ENCODE measurements at places on chromosomes 3 and 15.

DNA sequence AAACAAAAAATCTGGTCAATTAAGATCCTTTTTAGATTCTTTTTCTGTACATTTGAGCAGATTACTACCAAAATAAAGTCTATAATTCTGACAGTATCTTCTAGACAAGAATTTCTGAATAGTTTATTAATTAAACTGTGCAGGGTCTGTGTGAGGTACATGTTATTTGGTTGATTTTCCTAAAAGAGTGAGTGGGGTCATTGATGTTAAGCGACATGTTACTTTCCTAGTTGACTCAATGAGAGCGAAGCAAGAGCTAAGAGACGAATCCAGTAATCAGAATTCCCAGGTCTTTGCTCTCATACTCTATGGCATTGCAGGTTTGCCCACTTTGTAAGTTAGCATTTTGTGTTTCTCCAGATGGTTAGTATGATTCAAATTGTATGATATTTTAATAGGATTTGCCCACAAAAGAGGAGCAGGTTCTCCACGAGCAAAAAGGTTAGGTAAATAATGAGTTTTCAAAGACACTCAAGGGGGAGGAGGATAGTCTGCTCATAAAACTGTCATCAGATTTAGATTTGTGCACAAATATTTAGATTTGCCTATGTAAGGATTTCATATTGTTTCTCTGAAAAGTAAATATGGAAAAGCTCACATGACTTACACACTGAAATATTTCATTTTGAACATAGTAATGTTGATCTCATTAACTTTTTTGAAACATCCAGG lies 217.2 kb upstream of the CGNL1 start:
- no peak for DNase-seq

- peak; percentile 60 for DNase-seq
These were observed 112.9 kb downstream of the PDZRN3 start for GRCh38 chr3:73511571-73512525.

- no peak for DNase-seq
These were observed 20.4 kb downstream of the NUDT16 start for GRCh38 chr3:131401978-131402377.

DNA sequence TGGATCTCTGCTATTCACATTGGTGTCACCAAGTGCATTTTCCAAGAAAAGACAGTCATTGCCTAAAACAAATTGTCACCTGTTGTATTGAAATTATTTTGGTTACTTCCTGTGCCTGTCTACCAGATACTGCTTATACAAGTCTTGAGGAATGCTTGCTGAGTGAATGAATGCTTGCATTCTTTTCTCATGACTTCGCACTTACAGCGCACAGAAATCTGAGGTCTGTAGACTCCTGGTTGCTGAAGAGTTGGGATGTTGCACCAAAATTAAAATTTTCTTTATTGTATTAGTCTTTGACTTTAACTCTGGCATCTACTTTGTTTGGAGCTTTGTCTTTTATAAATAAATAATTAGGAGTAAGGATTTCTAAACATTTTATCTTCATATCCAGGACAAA lies 28.4 kb downstream of the SH3GL3 start:
- DNase-seq, result no peak

DNA sequence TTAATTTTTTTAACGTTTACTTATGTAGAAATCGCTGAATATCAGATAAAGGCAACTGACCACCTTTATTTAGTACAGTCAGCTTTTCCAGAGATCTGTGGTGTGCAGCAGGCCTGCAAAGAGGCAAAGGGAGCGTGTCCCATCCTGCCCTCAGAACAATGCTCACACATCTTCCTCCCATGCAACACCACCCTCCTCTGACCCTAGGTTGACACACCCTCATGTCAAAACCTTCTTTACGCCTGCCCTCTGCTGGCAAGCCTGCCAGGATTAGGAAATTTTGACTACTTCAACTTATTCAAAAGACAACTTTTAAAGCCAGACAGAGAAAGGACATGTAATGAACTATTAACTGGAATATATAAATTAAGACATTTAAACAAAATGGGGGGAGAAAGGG lies 513.7 kb downstream of the FOXP1 start:
- DNase-seq, result no peak

DNA sequence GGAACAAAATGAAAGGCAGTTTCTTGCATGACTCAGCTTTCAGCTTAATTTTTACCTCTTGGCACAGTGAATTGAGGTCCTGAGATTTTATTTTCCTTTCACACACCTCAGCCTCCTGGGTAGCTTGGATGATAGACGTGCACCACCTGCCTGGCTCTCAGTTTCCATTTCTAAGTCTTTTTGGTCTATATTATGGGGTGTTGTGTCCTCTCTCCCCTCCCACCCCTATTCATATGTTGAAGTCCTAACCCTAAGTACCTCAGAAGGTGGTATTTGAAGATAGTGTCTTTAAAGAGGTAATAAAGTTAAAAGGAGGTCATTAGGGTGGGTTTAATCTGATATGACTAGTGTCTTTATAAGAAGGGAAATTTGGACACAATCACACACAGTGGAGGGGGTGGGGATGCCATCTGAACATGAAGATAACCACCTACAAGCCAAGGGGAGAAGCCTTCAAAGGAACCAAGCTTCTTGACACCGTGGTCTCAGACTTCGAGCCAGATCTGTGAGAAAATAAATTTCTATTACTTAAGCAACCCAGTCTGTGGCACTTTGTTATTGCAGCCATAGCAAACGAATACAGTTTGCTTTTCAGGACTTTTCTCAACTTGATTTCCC lies 85.2 kb downstream of the STRIT1 start:
- DNase-seq, result no peak

- DNase-seq, result peak; percentile 36
These were observed at the start of gene ACP3 for GRCh38 chr3:132317229-132317948. Gene ACP3 (plus strand): TSS chr3:132317407. CDS start chr3:132317457, 50 bp downstream.

DNA sequence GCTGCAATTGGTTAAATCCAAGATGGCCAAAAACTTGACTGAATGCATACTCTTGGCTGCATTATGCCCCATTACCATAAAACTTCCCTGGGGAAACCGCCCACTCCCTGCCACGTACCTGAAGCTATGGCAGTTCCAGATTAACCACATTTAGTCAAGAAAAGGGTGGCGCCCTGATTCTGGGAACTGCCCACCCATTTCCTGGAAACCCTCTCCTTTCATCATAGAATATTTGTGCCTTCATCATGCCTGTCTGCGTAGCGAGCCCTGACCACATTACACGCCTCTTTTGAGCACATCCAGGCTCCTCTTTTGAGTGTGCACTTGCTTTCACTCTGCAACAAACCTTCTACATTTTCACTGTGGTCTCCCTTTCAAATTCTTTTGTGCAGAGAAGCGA lies 5.2 kb downstream of the LINS1 start:
- no peak for DNase-seq

DNA sequence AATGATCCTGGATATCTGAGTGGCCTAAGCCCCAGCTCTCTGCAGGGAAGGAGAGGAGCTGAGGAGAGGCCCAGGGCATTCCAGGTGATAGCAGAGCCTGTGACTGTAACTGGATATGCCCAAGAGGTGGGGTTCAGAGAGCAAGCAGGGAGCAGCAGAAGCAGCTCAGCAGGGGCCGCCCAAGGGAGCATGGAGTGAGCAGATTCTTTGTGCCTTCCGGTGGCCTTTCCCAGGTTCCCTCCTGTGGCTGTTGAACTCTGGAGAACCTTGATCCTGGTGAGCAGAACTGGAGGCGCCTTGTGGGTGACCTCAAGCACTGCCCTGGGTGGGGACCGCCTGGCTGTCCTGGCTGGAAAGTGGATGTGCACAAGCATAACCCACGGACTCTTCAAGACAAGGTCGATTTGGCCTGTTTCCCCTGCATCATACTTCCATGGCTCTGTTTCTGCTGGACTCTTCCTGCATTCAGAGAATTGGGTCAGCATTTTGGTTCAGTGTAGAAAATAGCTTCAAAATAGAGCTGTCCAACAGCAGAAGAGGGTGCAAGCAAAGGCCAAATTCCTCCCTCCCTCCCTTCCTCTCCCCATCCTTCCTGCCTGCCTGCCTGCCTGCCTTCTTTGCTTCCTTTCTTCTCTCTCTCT lies 76.1 kb downstream of the ARNT2 start:
- peak; percentile 41 for DNase-seq

DNA sequence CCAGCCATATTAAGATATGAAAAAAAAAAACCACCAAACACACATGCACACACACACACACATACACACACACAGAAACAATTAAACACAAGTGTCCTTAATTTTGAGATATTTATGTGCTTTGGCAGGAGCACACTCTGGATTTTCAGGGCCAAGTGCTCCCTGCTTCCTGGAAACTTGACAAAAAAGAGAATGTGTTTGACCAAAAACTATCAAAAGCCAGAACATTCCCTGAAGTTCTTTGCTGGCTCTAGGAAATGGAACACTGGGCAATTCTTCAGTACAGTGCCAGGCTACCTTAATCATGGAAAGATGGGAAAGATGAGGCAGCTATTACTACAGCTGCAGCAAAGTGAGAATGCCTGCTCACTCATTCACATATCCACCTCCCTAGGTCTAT lies 44.6 kb downstream of the P3H2 start:
- DNase-seq, result no peak

GRCh38 chr15:85828126-85828525 lies 33.4 kb upstream of the KLHL25 start:
- no peak for DNase-seq

- DNase-seq, result no peak
These were observed 20.9 kb downstream of the ARIH1 start for GRCh38 chr15:72495007-72495406.

- DNase-seq, result no peak
These were observed 80.6 kb upstream of the BHLHE40 start for GRCh38 chr3:4898454-4899313.

DNA sequence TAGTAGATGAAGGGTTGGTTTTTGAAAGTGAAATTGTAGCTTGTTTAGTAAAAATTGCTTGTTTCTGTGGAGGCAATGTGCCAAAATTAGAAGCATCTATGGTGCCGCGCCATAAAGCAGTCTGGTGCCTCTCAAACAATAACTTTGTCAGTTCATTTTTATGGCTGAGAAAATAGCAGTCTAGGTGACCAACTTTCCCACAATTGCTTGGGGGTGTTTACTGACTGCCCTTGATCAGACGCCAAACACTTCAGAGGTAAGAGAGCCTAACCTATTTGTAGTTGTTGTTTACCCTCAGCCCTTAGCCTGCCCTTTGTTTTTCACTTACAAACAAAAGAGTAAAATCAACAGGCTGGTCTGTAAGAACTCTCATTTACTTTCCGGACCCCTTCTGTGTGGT lies 174.5 kb downstream of the FNDC3B start:
- no peak for DNase-seq

DNA sequence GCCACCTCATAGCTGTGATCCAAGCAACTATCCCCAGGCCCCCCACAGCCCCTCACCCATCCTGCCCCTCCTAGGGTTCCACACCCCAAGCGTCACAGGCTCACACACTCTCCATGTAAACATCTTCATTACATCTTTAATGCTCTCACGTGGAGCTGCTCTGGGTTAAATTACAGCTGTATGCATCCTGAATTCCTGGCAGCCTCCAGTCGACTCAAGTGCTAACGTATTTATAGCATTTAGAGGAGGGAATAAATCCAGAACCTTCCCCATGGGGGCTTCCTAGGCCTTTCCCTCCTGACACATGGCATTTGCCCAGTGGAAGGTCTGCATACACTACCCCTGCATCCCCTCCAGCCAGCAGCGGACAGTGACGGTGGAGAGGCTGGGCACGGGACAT lies 9.6 kb downstream of the C3orf18 start:
- DNase-seq, result no peak

DNA sequence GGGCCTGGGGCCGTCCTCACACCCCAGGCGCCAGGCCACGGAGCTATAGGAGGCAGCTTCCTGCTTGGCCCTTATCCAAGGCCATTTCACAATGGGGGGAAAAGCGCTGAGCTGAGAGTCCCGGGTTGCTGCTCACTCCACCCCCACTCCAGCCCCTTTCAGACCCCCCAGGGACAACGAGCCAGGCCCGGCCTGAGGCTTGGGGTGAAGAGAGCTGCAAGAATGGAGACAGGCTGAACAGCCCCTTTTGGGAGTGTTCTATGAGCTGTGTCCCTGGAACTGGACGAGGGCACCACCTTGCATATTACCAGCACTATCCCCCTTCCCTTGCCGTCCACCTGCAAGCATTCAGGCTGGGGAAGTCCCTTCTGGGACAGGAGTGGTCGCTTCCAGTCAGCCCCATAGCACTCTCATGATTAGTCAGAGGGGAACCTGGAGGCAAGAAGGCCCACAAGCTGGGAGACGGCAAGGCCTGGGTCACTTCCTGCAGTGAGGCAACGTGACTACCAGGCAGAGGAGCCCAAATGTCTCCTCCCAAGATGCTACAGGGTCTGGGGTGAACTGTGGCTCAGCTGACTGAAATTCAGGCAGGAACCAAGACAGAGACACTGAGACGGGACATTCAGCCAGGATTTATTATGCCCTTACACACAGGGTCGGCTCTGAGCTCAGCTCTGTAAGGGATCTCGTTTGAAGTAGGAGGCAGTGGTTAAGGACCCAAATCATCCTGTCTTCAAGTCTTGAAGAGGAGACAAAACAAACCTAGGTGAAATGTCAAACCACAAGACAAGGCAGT lies 8.6 kb upstream of the SRP14 start:
- no peak for DNase-seq

- DNase-seq, result no peak
These were observed 367.6 kb upstream of the PLSCR5 start for GRCh38 chr3:146972726-146973125.

DNA sequence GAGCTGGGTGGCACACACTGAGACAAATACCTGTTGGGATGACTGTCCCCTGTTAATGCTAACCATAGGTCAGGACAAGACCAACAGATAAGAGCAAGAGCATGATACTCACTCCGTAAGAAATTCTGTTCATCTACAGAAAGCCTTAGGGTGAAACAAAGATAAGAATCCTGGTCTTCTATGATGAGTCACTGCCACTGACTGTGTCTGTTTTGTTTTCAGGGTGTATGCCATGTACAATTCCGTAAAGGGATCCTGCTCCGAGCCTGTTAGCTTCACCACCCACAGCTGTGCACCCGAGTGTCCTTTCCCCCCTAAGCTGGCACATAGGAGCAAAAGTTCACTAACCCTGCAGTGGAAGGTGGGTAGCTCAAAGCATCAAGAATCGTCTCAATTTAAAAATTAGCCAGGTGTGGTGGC lies 141.1 kb downstream of the GHSR start:
- no peak for DNase-seq

- DNase-seq, result peak; percentile 75
These were observed 296.8 kb downstream of the OTOL1 start for GRCh38 chr3:161793194-161793930.

DNA sequence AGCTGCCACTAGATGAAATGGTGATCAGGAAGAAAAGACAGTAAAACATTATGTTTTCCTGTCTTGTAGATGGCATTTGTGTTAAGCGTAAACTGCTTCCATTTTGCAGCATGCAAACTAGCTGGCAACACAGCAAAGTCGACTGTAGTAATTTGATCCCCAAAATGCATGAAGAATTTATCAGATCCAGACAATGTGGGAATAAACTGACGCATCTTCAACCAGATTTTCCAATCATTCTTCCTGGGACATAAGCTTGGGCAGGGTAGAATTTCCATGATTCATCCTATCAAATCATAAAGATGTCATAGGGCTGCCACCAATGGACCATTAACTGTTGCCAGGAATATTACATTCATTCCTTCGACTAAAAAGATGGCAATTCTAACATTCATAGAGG lies 260.3 kb downstream of the ERC2 start:
- no peak for DNase-seq

All from muscle of arm (tissue), 14 donors.